AG08395 (cell line): ENCODE measurements at places on chromosomes 2 and 18.

GRCh38 chr2:202339071-202339870 lies 36.9 kb upstream of the BMPR2 start:
- DNase-seq: peak; percentile 22

DNA sequence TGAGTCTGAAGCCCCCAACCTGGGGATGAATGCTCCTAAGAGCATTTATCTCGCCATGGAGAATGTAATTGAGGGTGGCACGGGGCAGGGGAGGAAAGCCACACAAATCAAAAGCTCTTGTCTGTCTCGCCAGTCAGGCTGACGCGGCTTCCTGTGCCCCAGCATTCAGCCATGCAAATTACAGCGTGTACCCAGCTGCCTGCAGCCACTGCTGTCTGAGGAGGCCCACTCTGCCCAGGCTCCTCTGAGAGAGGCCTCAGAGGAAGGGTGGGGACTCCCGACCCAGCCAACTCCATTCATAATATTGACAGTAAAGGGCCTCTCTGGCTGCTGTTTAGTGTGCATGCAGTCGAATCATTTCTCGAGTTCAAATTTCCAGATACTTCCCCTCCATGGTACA lies 22.0 kb downstream of the SMAD7 start:
- DNase-seq: no peak

DNA sequence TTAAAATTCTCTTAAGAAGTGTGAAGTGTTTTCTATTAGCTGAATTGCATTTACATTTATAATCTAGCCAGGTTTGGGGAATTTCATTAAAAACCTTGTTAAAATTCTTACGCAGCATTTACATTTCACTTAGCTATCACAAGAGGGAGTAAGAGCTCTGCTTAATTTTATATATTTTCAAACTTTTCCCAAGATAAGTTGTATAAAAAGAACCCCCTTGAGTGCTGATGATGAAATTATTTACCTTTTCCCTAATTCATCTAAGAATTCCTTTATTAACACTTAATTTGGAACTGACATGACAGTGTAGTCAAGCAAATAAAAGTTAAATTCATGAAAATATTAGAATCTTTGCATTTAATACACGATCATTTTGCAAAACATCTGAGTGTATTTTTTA lies 54.2 kb upstream of the ZSWIM2 start:
- no peak for DNase-seq

- no peak for DNase-seq
Measured at GRCh38 chr18:78080081-78080480, 830.4 kb downstream of the GALR1 start.

DNA sequence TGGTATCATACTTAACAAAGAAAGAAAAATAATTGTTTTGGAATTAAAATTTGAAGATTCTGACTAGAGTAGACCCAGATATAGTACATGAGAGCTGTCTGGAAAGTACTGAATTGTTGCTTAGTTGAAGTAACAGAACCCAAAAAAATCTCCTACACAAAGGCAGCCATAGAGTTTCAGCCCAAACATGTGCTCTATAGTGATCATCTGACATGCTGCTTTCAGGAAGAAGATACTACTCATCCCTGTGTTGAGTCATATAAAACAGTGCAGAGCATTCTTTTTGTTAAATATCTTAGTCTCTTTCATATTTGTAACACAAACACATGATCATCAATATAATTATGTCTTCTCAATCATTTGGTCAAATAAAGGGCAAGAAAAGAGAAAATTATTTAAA lies 84.8 kb upstream of the PTPRM start:
- DNase-seq: no peak

DNA sequence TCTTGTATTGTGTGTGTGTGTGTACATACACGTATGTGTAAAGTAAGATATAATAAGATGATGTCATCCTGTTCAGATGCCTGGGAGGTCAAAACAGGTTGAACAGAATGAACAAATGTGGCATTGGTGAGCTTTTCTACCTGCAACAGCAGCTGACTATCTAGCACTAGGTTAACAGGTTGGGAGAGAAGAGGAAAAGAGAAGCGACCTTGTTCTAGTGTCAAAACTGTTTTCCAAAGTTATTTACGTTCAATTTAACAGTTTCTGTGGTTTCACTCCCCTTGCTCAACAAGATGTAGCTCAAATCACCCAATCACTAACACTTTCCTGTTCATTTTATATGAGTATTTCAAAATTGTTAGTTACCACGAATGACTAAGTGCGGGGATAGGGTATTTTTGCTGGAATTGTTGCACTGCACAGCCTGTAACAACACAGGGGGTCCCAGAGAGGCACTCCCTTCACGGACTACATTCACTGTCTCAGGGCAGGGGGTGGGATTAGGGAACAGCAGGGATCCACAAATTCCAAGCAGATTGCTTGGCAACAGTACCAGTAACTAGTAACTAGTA lies 67.5 kb upstream of the DTNB start:
- DNase-seq: no peak

- peak; percentile 36 for DNase-seq
Measured at GRCh38 chr2:8418721-8419120, 263.1 kb upstream of the ID2 start.

DNA sequence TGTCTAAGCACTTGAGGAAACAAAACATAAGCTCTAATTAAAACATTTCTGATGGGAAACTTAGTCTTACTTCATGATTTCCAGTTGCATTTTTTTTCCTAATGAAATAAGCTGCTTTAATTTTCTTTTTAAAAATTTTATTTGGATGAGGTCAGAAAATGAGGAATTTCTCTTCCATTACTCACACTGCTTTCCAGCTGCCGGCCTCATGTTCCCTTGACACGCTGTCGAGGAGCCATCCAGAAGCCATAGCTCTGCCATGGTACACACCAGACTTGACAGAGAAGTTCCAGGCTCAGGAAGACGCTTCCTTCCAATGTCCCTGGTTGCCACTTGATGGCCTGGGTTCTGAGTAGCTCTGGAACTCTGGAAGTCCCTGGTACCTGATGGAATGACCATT lies 12.1 kb upstream of the MAPRE2 start:
- peak; percentile 73 for DNase-seq

GRCh38 chr2:2422621-2423020 lies 91.5 kb upstream of the MYT1L start:
- DNase-seq: no peak

- DNase-seq: no peak
Measured at GRCh38 chr2:210536973-210537650, 19.3 kb upstream of the CPS1 start.

GRCh38 chr2:234169674-234170073 lies 119.2 kb downstream of the SPP2 start:
- no peak for DNase-seq

DNA sequence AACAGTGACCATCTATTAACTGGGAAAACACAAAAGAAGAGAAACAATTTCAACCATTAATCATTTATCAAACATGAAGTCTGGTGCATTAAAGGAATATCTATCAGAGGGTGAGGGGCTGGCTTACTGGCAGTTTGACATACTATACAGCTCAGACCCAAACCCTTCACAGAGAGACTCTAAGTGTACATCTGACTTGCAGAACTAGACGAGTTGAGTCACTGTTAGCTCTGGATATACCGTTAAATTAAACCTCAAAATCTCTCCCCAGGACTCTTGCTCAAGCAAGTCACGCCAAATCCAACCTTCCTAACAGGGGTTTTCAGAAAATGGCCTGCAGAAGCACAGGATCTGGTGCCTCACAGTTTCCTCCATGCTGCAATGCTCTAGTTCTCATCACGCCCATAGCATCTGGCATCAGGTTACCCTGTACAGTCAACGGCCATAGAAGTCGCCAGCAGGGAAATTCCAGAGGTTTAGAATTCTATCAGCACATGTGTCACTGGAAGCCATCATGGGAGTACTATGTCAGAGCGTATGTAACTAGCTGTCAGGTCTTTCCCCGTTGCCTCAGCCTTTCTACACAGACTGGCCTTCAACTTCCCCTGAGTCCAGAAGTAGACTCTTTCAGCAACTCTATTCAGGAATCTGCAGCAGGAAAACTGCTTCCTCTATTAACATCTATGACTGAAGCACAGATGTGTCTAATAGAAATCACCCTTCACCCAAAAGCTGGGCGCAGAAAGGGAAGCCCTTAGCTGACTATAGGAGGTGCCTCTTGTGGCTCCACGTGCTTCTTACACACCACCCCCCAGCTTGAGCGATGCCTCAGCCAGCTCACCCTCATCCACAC lies 9.3 kb downstream of the TGOLN2 start:
- peak; percentile 62 for DNase-seq

DNA sequence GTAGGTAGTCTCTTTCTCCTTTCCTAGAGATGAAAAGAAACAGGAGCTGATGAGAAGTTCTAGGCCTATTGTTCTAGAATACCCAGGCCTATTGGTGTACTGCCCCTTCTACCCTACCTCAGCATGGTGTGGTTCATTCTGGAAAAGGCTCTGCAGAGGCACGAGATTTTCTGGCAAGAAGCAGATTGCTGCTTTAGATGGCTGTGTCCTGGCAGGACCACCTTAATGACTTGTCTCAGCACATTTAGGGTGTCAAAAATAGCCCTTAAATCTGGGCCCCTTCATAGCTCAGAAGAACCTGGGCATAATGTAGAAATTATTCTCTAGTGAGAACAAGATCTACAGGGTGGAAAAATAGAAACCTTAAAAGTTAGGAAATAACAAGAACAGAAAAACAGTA lies 87.9 kb downstream of the BCL2L11 start:
- DNase-seq: no peak

DNA sequence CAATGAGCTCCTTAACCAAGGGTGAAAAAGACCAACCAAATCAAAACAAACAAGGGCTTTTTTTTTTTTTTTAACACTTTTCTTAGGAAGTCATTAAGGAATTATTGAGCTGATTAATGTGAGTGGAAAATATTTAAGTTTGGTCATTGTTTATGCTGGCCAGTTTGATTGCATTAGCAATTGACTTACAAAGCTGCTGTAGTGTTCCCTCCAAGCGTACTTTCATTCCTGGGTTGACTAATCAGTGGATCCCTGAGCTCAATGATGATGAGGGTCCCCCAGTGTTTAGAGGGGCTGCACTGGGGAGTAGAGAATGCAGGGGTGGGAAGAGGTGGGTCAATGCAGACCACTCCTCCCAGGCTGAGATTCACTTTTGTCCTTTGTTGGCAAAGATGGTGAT lies 119.3 kb downstream of the PRKCE start:
- no peak for DNase-seq

GRCh38 chr2:175404839-175405238 lies 223.3 kb upstream of the ATP5MC3 start:
- DNase-seq: no peak

- DNase-seq: no peak
Measured at GRCh38 chr2:203584784-203585183, 49.7 kb upstream of the RAPH1 start.

- no peak for DNase-seq
Measured at GRCh38 chr2:210003359-210003758, 921 bp downstream of the RPE start.

- DNase-seq: no peak
Measured at GRCh38 chr18:11674119-11674518, 14.9 kb upstream of the GNAL start.

DNA sequence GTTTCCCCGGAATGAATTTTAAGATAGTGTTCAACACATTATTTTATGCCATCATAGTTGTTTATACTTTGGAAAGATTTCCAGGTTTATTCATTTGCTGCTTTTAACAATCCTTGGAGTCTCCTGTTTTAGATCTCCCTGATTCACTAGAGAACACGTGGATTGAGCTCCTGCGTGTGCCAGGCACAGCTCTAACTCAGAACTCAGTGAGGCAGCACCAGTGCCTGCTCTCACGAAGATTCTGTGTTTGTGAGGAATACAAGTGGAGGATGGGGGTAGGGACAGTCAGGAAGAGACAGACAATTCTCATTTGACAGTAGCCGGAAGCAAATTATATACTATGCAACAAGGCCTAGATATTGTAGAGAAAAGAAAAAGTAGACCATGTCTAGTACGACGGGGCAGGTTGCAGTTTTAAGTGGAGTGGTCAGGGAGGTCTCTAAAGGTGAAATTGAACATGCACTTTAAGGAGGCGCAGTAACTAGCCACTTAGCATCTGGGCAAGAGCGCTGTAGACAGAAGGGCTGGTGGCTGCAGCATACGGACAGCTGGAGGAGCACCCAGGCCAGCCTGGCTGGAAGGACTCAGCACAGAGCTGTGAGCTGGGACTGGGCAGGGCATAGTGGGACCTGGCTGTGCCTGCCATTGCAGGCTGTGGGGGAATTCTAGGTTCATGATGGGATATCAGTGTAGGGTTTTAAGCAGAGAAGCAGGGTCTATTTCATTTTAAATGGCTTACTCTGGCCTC lies 24.3 kb downstream of the RNF144A start:
- no peak for DNase-seq

DNA sequence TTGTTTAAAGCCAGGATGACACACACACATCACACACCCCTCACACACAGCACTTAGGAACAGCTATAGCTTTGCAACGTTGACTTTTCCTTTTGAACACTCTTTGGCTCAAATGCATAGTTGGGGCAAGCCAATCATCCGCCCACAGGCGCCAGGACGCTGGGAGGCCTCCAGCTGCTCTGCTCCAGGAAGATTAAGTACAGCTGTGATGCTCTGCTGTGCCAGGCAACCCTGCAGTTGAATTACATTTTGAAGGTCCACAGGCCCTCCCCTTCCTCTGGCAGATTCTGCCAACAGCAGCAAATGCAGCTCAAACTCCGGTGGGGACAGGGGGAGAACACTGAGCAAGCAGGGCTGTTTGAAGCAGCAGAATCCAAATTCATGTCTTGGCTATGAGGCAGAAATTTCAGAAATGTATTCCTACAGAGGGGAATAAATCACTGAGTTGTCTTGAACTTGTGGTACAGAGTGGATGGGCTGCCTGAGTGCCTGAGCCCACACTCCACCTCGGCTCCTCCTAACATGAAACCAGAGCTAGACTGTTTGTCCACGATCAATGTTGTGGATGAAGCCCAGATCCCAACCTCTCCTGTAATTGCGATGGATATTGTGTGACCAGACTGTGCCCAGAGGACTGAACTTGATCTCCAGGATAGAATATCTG lies 86.5 kb upstream of the PPP1CB start:
- DNase-seq: peak; percentile 86

DNA sequence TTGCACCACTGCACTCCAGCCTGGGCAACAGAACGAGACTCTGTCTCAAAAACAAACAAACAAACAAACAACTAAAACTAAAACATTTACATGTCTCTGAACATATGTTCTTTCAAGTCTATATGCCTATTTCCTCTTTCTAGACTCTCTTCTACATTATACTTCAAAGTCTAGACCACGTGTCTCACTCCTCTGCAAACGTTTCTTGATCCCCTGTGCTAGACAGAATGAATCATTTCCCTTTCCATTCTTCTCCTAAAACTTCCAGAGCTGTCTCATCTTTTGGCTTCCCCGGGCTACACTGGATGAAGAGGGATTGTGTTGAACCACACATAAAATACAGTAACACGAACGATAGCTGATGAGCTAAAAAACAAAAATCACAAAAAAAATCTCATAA lies 67.1 kb downstream of the BAZ2B start:
- no peak for DNase-seq

GRCh38 chr18:13218368-13218991 lies at the start of gene LDLRAD4:
Gene LDLRAD4 (plus strand): TSS chr18:13218760.
- DNase-seq: no peak

DNA sequence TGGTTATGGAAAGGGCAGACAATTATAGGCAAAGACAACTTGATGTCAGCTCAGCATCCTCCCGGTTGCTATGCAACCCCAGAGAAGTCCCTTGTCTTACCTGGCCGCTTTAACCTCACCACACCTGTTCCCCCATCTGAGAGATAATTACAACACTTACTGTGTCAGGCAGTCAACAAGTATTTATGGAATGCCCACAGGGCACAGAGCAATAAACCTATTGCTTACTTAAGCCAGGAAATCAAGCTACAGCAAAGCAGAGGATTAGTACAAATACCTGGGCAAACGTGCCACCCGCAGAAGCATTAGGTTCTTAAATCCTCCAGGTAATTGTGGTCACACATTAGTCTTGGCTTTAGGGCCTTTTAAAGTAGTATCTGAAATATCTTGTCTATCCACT lies 320.4 kb upstream of the REV1 start:
- DNase-seq: no peak
